ENCODE measurements at places on chromosomes 7 and 10.

DNA sequence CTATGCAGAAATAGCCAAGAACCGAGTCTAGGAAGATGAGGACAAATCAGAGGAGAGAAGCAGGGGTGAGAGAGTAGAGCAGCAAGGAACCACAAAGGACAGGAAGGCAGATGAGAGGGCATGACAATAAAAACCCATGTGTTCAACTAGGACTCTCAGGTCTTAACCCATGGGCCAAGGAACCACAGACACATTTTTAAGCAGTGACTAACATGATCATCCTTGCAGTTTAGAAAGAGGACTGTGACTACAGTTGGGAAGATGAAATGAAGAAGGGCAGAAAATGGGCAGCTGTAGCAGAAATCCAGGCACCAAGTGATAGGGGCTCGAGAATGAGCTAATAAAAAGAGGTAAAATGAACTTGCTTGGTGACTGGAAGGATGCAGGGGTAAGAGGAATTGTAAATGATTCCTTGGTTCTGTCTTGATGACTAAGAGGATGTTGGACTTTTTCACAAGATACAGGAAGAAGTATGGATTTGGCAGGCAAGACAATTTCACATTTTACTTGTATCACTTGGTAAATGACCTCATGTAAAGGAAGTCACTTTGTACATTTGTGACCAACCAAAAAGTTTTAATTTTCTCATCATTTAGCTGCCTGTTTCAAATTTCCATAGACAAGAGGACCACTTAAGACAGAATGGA lies 22.8 kb downstream of the SGMS1 start:
- no peak for DNase-seq

DNA sequence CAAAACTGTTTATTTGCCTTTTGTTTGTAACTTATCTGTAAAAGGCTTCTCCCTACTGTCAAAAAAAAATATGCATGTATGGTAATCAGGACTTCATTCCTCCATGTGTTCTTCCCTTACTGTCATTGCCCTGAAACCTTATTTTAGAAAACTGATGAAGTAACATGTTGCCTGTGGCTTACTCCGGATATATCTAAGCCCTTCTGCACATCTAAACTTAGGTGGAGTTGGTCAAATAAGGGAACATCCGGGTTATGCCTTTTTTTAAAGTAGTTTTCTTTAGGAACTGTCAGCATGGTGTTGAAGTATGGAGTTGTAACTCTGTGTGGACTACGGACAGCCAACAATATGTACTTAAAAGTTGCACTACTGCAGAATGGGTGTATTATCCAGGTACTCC lies 6.2 kb downstream of the SAR1A start:
- DNase-seq, result no peak

GRCh38 chr7:30436046-30436445 lies 42.5 kb downstream of the NOD1 start:
- no peak for DNase-seq

DNA sequence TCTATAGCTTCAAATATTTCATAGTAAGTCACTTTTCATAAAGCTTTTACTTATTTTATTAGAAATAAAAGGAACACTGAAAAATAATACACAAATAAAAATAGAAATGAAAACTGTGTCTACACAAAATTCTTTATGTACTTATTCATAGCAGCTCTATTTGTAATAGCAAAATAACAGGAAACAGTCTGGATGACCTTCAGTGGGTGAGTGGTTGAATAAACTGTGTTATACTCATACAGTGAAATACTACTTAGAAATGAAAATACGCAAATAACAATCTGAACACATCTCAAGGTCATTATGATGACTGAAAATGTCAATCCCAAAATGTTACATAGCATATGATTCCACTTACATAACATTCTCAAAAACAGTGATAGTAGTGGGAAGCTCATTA lies 138.7 kb upstream of the PCLO start:
- DNase-seq, result no peak

GRCh38 chr7:31887006-31887405 lies 183.2 kb downstream of the PDE1C start:
- no peak for DNase-seq

- no peak for DNase-seq
Observed at GRCh38 chr10:83222832-83223742, 916.2 kb upstream of the GHITM start.

DNA sequence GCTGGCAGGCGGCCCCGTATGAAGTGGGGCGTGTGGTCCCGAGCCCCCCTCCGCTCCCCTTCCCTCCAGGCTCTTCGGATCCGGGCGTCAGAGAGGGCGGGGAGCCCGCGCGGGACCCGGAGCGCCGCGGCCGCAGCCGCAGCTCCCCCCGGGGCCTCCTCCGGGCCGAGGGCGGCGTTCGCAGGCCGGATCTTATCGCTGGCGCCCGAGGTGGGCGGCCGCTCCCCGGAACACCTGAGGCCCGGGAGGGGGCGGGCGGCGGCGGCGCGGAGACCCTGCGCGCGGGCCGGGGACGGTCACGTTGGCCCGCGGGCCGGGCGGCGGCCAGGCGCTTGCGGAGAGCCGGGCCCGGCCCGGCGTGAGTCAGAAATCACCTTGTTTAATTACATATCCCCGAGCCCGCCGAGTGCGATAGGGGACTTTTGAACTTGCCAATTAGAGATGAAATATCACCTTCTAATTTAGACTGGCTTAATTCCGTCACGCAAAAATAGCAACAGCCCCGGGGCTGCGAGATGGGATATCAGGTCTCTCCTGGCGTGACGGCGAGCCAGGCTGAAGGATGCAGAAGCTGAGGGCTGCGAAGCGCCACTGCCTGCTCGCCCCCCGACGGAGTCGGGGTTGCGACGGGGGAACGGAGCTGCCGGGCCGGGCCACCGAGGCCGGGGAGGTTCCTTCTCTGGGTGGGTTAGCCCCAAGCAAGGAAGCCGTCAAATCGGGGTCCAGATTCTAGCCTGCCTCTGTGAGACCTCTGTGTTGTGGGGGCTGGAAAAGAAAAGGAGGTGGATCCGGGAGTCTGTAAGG lies 43.4 kb downstream of the LDB3 start:
- DNase-seq, result no peak

DNA sequence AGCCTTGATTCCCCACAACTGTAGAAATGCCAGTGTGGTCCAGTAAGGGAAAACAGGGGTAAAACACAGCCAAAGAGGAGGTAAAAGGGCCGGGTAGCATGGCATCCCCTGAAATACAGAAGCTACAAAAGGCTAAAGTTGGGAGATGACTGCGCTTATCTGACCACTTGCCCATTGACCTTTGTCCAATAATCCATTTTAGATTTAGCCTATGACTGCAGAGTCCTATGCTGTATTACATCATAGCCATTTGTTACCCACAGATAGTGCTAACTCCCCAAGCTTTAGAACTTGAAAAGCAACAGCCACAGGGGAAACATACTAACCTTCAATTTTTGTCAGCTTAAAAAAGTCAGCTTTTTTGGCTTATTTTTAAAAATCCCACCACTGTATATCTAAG lies 26.2 kb downstream of the MTPN start:
- no peak for DNase-seq

DNA sequence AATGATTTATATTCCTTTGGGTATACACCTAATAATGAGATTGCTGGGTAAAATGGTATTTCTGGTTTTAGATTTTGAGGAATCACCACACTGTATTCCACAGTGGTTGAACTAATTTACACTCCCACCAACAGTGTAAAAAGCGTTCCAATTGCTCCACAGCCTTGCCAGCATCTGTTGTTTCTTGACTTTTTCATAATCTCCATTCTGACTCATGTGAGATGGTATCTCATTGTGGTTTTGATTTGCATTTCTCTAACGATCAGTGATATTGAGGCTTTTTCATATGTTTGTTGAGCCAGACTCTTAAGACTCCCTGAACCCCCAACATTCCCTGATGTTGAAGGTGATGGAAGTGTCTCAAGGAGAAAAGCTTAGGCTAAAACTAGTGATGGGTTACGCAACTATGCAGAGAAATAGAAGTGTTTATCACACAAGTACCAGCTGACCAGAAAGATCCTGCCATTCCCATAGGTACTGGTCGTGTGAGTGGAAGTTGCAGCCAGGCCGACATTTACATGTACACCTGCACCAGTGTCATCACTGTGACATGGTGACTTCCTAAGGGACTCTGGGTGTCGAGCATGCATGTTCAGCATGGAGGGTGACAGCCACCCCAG lies 711.2 kb upstream of the NRP1 start:
- no peak for DNase-seq

DNA sequence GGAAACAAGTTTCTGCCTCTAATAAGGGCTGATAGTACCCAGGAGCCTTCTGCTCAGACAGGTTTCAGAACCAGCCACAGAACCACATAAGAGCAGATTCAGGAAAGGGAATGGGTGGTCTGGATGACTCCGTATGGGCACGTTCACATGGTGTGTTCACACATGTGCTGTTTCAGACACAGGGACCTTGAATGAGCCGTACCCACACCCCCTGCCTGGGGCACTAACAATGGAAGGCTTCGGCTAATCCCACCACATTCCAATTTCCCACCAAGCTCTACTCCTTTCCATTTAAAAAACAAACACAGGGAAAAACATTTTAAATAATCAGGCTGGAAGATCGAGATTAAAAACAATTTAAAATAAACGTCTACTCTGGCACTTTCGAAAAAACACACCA lies 217.3 kb downstream of the GRID1 start:
- DNase-seq, result no peak

DNA sequence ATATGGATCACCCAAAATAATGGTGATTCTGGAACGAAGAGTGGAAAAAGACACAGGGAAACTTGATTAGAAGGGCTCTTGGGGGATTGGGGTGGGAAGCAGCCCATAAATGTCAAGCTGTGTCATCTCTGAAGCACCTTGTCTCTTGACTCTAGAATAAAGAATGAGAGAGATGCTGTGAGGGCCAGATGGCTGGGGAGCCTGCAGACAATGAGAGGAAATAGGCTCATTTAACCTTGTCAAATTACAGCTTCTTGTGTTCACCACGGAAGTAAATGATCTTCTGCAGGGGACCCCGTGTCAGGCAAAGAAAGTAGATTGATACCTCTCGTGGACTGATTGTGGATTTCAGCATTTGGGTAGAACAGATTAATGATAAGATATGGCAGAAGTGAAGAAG lies 159.3 kb downstream of the ST7 start:
- DNase-seq, result no peak

- DNase-seq, result no peak
Observed at GRCh38 chr10:110268442-110268841, 36.3 kb downstream of the SMNDC1 start.

- peak; percentile 49 for DNase-seq
Observed at GRCh38 chr7:106031300-106032035, 68.4 kb downstream of the CDHR3 start.

DNA sequence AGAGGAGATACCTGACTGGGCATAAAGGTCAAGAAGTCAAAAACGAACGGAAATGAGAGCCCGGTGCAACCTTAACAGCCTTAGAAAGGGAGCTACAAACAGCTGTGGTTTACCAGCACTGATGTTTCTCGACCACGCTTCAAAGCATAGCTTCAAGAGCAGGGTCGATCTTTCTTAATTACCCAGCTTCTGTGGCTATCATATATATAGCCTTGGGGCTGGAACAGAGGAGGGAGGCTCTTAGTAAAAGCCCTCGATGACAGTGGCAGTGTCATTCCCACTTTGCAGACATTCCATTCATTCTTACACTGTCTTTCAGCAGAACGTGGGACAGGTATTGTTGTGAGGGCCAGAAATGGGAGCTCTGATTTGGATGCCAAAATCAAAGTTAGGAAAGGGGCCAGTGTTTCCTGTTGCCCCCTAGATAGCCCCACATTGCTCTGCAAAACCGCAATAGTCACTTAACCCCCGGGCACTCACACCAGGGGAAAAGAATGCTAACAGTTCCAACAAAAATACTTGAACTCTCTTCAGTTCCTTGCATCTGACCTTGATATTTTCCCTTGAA lies 141.5 kb downstream of the MTPAP start:
- no peak for DNase-seq

DNA sequence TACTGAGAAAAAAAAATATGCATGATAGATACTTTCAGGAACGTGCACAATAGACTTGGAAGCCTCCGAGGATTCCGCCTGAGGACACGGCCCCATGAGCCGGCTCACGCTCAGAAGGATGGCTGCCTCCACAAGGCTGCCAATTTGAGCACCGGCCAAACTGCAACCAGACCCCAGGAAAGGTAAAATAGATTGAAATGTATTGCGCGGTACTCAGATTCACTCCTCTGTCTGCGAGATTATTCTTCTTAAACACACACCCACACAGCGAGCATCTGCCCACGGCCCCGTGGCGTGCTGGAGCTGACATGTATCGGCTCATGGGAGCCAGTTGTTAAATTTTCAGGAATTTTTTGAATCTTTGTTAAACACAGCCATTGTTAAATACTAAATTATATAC lies 653.2 kb upstream of the MKI67 start:
- no peak for DNase-seq

- DNase-seq, result no peak
Observed at GRCh38 chr10:93745408-93746065, 12.2 kb upstream of the LGI1 start.

GRCh38 chr7:139362981-139363380 lies 3.3 kb downstream of the LUC7L2 start:
- no peak for DNase-seq

GRCh38 chr10:24526085-24526649 lies 197.5 kb downstream of the ARHGAP21 start:
- DNase-seq, result no peak

GRCh38 chr7:42152329-42153205 lies 84.4 kb downstream of the GLI3 start:
- DNase-seq, result peak; percentile 35

DNA sequence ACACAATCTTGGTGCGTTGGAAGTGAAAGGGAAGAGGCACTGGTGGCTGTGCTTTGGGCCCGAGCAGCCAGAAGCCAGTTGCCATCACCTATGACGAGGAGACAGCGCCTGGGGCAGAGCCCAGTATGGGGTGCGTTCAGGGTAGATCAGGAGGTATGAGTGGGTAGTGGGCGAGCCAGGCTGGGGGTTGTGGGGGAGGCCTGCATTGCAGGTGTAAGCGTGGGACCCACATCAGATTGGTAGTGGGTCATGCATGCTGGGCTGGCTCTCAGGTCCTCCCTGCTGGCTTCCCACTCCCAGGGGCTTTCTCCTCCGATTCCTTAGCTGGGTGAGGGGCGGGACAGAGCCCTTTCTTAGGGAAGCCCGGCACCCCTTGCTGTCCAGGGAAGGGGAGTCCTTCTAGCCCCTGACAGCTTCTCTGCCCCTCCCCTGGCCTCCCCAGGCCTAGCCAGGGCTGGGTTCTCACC lies 445 bp upstream of the PVRIG start:
- no peak for DNase-seq

DNA sequence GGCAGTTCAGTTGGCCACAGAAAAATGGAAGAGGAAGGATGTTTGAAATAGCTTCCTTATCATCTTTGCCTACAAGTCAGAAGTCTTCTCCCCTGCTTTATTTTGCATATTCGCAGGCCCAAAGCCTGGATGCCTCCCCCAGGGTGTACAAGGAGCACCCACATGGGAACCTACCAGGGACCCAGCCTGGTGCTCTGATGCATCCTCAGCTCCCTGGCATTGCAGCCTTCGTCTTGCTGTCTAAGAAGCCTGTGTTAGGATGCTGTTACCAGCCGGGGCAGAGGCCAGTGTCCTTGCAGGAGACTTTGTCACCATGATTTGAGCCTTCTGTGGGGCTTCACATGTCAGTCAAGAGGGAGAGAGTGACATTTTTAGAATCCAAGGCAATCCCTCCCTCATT lies 27.0 kb upstream of the GPR26 start:
- no peak for DNase-seq

Data from globus pallidus (tissue), 1 donor.